Neural crest cell (in vitro differentiated cells): ENCODE measurements at places on chromosomes 5 and 9. TPM values are rescaled to one million over a fixed set of nuclear protein-coding genes. Genes with fewer than 3 reads are reported as not detected.

GRCh38 chr9:136482046-136482792 is 621 bp downstream of the SEC16A start:
- DNase-seq = no peak

DNA sequence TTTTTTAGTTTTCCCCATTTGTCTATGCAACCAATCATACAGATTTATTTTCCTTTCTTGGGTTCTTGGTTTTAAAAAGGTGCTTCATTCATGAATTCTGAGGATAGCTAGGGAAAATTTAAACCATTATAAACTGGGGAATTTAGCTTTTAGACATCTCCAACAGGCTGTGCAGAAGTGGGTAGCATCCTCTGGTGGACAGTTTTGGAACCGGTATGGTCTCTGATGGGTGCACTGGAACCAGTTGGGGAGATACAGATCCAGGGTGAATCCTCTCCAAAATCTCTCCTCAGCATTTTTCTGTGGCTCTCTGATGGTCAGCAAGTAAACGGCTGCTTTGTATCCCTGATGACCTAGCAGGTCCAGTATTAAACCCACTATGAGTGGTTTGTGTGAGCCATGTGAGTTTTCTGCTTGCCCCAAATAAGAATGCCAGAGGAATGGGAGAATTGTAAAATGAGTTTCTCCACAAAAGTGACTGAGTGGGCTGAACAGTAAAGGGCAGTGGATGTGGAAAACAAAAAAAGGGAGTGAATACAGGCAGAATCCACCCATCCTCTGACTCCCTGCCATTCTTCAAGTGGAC is 9.1 kb upstream of the DNAJC25 start:
- no peak for DNase-seq

DNA sequence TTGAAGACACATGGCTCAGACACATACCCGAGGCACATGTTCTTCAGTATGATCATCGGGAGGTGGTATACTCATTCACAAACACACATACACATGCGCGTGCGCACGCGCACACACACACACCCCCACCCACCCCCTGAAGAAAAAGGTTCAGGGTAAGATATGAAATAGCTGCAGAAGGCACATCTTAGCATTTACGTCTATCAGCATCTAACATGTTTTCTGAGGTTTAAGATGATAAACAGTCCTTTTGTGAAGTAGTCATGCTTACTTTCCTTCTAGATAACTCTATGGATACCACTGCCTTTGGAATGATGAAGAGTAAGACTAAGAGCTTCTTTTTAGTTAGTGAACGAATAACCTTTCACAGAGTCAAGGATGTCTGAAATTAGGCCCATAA is 105.1 kb upstream of the GNA14 start:
- no peak for DNase-seq

- DNase-seq = no peak
Measured at GRCh38 chr5:14343376-14343775, 200.2 kb downstream of the TRIO start.

PCDHGA8 gene
- 0.33 and 0.43 TPM in 2 replicates for total RNA-seq

ZDHHC21 gene
- total RNA-seq = 13.2 and 13.8 TPM in 2 replicates

PCDHB2 gene
- total RNA-seq = 52.6 and 57.8 TPM in 2 replicates
